ENCODE measurements at places on chromosomes 16 and 17.

DNA sequence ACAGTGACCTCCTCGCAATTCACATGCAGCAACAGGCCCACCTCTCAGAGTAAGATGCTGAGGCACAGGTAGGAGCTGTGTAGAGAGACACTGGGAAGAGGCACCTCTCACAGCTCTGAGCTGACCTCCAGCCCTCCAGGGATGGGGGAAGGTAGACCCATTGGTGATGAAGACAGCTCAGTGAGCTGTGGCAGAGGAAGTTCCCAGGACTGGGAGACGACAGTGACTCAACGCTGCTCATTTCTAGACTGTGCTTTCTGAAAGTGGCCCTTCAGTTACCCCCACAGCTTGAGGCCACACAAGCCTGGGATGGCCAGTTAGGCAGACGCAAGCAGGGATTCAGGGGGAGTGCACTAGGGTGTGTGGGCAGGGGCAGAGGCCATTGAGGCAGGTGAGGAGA lies 2073.2 kb downstream of the TP53TG3F start:
- DNase-seq, result no peak

DNA sequence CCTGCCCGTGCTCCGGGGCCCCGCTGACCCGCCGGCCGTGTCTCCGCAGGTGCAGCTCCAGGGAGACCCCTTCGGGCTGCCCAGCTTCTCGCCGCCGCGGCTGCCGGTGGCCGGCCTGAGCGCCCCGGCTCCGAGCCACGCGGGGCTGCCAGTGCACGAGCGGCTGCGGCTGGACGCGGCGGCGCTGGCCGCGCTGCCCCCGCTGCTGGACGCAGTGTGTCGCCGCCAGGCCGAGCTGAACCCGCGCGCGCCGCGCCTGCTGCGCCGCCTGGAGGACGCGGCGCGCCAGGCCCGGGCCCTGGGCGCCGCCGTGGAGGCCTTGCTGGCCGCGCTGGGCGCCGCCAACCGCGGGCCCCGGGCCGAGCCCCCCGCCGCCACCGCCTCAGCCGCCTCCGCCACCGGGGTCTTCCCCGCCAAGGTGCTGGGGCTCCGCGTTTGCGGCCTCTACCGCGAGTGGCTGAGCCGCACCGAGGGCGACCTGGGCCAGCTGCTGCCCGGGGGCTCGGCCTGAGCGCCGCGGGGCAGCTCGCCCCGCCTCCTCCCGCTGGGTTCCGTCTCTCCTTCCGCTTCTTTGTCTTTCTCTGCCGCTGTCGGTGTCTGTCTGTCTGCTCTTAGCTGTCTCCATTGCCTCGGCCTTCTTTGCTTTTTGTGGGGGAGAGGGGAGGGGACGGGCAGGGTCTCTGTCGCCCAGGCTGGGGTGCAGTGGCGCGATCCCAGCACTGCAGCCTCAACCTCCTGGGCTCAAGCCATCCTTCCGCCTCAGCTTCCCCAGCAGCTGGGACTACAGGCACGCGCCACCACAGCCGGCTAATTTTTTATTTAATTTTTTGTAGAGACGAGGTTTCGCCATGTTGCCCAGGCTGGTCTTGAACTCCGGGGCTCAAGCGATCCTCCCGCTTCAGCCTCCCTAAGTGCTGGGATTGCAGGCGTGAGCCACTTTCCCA lies 5.9 kb downstream of the CTF1 start:
- DNase-seq, result no peak

GRCh38 chr17:36066365-36066985 lies 2.4 kb downstream of the CCL18 start:
- no peak for DNase-seq

DNA sequence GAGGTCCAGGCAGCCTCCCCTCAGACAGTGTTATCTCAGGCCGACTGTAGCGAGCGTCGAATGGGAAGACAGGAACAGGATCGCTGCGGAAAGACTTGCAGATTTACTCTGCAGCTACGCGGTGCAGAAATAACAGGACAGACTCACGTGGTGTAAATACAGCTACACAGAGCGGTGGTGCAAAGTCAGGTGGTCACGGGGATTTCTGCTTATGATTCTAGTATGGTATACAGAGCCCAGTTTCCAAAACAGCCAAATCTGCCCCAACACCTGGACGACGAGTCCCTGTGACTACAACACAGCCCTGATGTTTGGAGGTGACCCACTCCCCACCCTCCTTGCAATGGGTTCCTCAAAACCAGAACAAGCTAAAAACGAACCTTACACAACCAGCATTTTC lies 40.6 kb upstream of the ABR start:
- DNase-seq, result no peak

DNA sequence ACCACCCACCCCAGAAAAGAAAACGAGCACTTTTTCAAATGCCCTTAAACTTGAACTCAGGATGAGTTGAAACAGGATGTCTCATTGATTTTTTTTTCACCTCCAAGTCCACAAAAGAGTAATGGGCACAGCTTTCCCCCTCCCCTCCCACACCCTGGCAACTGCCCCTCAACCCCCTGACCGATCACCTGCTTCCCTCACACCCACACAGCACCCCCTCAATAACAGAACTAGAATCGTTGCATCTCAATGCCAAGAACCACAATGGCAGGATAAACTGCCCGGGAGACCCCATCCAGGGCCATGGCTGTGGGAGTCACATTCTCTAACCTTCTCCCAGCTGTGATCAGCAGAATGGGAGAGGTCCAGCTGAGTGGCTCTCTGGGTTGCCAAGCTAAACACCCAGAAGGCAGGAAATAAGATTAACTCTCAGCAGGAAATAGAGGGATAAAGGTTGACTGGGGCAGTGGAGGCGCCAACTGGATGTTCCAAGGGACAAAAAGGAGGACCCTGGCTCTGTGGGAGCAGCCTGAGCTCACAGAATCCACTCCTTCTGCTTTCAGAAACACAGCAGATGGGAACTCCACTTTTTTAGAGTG lies 128.0 kb upstream of the SDK2 start:
- DNase-seq, result no peak
